ENCODE measurements at places on chromosomes 7 and 10.

DNA sequence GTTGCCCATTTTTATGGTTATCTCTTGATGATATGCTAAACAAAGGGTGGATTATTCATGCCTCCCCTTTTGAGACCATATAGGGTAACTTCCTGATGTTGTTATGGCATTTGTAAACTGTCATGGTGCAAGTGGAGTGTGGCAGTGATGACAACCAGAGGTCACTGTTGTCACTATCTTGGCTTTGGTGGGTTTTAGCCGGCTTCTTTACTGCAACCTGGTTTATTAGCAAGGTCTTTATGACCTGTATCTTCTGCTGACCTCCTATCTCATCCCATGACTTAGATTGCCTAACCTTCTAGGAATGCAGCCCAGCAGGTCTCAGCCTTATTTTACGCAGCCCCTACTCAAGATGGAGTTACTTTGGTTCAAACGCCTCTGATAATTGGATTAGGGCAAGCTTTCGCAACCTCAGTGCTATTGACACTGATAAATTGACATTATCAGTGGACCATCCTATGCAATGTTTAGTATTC lies 36.9 kb downstream of the BAG3 start:
- DNase-seq: no peak

GRCh38 chr10:44245601-44245938 lies 139.3 kb downstream of the CXCL12 start:
- no peak for DNase-seq

- no peak for DNase-seq
Measured at GRCh38 chr10:60353519-60354258, 36.0 kb downstream of the ANK3 start.

DNA sequence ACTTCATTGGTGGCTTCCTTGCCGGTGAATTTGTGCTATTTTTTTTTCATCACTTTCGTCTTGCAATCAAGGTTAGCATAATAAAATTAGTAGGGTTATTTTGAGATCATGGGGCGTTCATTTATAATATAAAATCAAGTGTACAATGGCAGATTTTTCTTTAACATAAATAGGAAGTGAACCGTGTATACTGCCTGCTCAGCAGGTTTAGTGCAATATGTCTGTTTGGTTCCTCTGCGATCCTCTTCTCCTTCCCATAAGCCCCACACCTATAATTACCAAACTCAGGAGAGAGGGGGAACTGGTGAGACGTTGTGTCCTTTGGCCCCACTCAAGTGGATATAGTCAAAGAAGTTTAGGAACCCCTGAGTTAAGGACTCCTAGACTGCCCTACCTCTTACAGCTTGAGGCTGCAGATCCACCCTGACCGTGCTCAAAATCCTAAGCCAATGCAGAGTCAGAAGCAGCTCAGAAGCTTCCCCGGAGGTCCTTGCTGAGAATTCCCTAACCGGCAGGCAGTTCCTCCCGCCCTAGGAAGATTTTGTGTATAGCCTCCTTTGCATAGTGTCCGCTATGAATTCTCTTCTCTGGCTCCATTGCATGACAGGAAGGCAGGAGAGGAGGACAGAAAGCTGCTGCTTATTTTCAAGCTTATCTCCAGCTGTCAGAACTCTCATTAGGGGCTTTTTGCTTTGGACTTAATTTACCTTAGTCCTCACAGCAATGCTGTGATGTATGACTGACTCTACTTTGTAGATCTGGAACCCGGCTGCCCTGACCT lies 41.5 kb downstream of the PYROXD2 start:
- no peak for DNase-seq

DNA sequence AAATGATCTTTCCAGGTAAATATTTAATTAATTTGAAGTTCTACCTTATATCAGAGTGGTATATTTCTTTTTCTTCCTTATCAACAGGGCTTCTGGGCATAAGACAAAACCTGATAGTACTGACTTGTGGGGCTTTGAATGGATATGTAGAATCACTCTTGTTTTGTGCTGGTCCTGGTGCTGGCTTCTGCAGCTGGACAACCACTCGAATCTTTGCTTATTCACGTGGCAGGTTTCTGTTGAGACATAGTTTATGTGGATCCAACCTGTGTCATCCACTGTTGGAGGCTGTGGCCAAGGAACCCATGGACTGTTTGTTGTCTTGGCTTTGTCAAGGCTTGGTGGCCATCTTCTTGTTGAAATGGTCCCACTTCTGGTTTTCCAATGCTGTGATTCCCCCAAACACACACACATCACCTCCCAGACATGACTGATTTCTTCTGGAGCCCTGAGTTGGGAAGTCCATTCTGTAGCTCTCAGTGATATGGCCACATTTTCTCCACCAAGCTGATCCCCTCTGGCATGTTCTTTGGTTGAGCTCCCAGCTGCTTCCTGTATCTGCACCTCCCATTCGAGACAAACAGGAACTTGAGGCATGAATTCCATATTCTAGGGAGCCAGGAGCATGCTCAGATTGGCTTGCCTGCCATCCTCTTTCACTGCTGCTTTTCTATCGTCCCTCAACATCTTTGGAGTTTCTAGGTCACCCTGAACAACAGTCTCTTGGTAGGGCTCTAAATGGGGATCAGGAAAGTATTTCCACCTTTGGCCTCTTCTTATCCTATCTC lies 19.5 kb downstream of the TAS2R41 start:
- no peak for DNase-seq
